ENCODE measurements at places on chromosomes 12 and 14.

- DNase-seq, result no peak
These were observed 33.6 kb downstream of the CDKL1 start for GRCh38 chr14:50362764-50363713.

- no peak for DNase-seq
These were observed 11.8 kb downstream of the AHNAK2 start for GRCh38 chr14:104966261-104966865.

DNA sequence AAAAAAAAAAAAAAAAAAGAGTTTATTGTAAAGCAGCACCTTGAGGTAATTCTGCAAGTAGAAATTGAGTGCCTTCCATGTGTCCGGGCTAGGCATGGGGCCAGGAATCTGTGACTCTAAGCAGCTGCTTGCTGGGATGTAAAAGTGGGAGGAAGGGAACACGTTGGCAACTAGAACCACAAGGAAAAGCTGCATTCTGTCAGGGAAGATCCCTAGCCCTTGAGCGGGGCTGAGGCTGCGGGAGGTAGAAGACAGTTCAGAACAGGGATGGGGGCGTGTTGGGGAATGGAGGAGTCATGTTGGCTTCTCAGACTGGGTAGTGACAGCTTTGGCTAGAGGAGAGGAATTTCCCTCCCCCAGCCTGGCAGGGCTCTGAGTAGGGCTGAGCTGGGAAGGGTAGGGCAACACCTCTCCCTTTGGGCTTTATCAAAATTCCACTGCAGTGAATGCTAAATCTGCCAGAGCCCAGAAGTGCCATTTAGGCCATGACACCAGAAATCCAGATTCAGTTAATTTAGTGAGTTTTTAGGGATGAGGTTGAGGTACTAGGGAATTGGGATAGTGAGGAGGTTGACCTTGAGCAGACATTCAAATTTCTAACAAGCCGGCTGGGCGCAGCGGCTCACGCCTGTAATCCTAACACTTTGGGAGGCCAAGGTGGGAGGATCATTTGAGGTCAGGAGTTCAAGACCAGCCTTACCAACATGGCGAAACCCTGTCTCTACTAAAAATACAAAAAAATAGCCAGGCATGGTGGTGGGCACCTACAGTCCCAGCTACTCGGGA is 3.4 kb upstream of the TRAFD1 start:
- DNase-seq, result no peak

DNA sequence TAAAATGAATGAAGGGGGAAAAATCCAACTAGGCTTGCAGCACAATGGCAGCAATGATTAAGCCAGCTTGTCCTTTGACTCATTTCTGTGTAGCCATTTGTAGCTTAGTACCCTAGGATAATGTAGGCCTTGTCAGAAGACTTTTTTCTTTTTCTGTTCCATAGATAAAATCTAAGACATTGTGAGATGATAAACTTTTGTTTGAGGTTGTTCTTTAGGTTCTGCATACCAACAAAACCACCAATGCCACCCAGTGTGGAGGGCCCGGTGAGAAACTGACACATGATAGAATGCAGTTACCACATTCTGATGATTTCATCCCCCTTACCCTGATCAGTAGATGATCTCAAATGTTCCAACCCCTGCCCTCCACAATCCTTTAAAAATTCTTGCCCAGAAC is 6.6 kb upstream of the KLRD1 start:
- DNase-seq, result no peak

DNA sequence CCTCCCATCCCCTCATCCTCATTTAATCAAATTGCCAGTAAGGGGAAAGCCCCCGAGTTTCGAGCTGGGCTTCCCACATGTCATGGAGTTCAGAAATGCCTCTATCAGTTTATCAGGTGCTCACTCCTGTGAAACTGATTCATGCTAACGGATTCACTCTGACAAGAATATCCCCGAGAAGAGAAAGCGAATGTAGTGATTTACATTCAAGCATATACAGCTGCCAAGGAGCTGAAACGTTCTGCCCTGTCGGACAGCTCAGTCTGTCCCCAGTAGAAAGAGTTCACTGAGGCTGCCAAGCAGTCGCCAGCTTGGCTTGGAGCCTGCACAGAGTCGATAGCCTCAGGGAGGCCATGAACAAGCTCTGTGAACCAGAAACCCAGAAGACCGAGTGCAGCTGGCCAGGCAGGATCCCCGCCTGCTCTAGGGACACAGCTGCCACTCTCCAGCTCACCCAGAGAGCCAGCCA is 88.4 kb downstream of the TMCC3 start:
- peak; percentile 82 for DNase-seq

DNA sequence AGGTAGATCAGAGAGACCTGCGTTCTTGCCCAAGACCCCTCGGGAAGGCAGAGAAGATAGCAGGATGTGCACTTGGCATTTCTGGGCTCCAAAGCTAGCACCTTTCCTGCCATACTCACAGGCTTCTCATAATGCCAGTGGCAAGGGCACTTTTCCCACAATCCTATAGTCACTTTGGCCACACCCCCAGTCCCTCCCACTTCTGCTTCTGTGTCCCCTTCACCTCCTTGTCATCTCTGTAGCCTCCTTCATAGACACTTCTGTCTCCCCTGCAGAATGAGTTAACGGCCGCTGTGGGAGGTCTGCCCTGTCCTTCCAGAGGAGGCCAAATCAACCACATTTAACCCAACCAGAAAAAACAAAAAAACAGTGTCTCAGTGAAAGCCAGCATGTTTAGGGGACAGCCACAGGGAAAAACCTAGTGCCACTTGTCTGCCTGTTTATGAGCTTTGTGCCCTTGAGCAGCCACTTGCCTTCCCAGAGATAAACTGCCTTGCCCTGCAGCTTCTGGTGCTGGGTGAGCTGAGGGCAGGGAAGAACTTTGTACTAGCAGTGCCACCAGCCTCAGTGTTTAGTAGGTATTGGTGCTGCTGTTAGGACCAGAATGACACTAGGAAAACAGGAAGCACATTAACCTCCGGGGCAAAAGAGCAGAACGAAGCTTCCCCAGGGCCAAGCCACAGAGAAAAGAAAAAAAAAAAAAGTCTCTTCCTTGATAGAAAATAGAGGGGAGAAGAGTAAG is 193.0 kb upstream of the PWP1 start:
- DNase-seq, result no peak

DNA sequence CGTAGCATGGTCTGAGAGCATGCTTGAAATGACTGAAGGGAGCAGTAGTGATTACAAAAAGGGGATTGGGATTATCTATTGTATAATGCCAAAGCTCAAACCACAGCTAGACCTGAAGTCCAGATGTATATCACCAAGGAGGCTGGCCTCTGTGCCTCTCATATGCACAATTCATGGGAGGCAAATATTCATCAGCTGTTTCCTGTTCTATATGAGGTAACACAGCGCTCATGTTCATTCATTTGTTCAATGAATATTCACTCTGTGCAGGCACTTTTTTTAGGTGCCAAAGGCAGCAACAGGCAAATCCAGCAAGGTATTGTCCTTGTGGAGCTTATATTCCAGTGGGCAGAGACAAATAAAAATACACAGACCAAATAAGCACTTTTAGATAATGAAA is 39.0 kb downstream of the CRACR2A start:
- no peak for DNase-seq

GRCh38 chr14:74402401-74403251 is 23.4 kb downstream of the SYNDIG1L start:
- DNase-seq, result no peak
